Activated CD4-positive, alpha-beta T cell treated with anti-CD3 and anti-CD28 coated beads, Interleukin-2, amount 50 U/mL, for 48 hours (primary cell): ENCODE measurements at places on chromosomes 12 and 14.

DNA sequence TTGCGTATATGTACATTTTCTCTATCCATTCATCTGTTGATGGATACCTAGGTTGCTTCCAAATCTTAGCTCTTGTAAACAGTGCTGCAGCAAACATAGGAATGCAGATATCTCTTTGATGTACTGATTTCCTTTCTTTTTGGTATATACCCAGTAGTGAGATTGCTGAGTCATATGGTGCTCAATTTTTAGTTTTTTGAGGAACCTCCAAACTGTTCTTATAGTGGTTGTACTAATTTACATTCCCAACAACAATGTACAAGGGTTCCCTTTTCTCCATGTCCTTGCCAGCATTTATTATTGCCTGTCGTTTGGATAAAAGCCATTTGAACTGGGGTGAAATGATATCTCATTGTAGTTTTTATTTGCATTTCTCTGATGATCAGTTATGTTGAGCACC is 44.3 kb downstream of the PELI2 start:
- DNase-seq: no peak

GRCh38 chr14:99807413-99808153 is 14.4 kb downstream of the EML1 start:
- DNase-seq: no peak

DNA sequence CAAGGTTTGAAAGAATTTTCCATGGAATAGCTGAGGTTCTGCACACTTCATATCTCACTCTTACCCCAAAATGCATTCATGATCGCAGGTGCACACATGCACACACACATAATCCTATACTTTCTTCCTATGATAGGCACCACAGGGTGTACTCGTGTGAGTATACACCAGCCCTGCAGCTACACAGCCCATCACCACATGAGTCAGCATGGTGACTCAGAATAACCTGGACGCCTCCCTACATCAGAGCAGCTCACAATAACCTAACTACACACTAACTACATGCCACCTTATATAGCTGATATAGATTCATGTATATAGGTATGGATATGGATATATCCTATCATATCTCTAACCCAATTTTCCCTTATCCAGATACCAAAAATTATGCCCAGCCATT is 850.2 kb upstream of the TMEM132C start:
- DNase-seq: no peak

DNA sequence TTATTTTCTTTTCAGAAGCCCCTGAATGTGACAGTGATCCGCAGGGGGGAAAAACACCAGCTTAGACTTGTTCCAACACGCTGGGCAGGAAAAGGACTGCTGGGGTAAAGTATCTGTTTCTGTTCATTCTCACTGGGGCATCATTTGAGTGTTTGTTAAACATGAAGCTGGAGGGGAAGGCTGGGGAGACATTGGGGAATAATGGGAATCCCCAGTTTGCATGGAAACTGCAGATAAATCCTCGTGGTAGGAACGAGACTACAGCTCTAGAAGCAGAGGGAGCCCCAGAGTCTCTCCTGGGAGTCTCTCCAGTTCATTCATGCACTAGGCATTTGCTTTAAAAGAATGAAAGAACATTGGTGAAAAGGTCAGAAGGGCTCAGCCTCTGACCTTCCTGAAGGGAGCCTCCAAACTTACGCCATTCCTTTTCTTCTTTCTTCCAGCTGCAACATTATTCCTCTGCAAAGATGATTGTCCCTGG is 2.5 kb upstream of the CFAP251 start:
- DNase-seq: no peak

DNA sequence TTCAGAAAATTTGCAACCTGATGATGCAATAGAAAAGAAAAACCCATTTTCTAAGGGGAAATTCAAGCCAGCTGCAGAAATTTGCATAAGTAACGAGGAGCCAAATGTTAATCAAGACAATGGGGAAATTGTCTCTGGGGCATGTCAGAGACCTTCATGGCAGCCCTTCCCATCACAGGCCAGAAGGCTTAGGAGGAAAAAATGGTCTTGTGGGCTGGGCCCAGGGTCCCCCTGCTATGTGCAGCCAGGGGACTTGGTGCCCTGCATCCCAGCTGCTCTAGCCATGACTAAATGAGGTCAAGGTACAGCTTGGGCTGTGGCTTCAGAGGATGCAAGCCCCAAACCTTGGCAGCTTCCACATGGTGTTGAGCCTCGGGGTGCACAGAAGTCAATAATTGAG is 28.2 kb upstream of the AVPR1A start:
- DNase-seq: no peak

DNA sequence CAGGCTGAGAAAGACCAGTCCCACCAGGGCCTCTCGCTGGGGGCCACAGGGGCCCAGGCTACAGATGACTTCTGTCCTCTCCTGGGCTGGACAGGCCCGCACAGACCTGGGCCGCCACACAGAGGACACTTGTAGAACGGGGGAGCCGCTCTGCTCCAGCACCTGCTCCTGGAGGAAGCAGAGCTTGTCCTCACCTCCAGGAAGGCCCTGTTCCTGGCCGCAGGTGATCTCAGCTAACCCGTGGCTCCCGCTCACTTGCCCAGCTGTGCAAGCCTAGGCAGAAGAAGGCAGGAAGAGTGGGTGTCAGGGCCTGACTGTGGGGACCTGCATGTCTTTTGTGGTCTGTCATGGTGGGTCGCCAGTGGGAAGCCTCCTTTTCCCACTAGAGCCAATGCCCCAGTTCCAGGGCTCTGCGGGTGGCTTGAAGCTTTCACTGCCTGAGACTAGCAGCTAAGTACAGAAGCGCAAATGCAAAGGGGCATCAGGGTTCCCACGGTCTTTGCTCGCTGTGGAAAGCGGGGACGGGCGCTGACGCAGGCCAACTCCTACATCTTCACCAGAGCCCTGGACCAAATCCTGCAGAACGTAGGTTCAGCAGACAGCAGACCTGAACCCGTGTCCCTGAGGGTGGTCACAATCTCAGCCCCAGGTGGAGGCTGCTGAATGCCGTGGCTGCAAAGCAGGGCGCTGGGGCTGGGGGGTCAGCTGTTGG is 8.8 kb upstream of the CEP170B start:
- no peak for DNase-seq

- DNase-seq: no peak
These were observed 2.8 kb upstream of the SLC25A47 start for GRCh38 chr14:100320157-100320856.

- DNase-seq: no peak
These were observed 51.3 kb upstream of the GALNT9 start for GRCh38 chr12:132380641-132381040.

GRCh38 chr12:54561164-54561563 is 11.8 kb downstream of the PDE1B start:
- peak; percentile 41 for DNase-seq

DNA sequence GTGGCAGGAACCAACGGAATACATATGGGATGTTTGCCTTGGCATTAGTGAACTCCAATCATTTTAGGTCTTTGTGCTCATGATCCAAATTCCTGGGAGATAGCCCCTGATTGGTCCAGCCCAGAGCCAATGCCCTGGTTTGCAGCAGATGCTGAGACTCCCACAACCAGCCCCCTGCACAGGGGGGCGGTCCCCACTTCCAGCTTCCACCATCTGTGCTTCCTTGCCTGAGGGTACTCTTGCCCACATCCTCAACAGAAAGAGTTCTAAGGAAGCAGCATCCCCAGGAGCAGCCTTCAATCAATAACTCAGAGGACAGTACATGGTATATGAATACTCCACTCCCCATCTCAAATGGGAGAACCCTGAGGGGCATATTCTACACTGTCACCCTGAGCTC is 39.7 kb upstream of the FICD start:
- DNase-seq: no peak

DNA sequence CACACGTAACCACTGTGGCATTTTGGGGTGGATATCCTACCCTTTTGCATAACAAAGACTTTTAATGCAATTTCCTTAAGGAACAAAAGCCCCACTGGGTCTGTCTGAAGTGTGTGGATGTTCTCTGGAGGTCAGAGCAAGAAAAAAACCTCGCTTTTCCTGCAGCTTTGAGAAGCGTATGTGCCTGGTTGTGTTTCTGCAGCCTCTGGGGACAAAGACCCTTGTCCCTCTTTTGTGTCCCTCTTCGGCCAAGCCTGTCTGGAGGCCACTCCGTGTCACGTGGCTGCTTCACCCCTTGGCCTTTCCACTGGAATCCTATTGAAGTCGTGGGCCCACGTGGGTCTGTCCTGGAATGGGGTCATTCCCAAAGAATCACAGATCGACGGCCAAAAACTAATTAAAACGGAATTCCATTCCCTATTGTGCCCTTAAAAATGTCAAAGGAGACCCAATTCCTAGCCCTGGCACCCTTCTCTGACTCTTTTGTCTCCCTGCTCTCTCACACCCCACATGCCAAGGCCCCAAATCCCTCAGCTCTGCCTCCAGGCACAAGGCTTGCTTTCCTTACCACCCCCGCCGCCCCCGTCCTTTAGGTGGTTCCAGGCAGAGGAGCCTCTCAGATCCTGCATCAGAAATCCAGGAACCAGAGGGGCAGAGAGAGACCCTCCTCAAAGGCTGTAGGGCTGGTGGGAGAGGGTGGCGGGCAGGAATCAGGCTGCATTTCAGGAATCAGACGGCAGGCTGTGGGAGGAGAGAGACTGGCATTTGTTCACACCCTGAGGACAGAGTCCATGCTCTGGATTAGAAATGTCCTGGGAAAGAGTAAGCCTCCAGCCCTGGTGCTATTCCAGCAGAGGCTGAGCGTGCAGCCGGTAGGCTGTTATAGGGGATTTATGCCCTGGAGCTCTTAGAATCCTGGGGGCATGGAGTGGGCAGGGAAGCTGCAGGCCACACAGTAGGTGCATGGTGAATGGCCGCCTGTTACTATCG is 12.6 kb upstream of the CYP46A1 start:
- DNase-seq: no peak

GRCh38 chr14:50345846-50346422 is 33.8 kb downstream of the DMAC2L start:
- DNase-seq: no peak

DNA sequence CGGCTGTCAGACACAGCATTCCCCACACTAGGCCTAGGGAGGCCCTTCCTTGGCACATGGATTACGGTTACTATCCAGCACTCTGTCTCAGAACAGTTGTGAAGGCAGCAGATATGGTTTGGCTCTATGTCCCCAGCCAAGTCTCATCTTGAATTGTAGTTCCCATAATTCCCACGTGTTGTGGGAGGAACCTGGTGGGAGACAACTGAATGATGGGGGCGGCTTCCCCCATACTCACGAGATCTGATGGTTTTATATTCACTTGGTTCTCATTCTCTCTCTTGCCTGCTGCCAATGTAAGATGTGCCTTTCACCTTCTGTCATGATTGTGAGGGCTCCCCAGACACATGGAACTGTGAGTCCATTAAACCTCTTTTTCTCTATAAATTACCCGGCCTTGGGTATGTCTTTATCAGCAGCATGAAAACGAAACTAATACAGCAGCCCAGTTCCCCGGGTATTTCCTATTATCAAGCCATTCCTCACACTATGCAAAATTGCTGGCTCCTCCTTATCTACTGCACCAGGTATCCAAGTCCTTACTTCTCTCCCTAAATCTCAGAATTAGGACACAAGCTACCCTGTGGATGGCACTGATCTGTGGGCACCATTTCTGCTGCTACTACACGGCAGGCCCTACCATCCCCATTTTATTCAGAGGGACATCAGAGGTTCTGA is 33.3 kb downstream of the NT5DC3 start:
- DNase-seq: no peak

DNA sequence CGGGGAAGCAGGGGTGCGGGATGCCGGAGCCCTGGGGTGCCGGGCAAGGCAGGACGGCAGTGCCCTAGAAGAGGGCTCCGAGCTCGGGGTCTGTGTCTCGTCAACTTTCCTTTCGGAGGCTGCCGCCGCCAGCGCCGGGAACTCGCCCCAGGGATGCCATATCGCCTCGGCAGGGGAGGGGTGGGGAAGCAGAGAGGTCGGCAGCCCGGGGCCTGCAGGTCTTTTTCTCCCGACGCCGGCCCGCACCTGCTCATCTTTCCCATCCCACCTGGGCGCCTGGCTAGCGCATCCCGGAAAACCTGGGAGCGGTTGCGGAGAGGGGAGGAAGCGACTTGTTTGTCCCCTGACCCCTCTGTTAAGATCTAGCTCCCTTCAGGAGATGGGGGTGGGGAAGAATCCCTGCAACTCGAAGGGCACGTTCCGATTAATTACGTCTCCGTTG is 547 bp downstream of the CNTN1 start:
- no peak for DNase-seq

GRCh38 chr14:77832297-77832696 is 32.4 kb downstream of the ADCK1 start:
- DNase-seq: no peak

- DNase-seq: no peak
These were observed 739 bp upstream of the PPP2R5E start for GRCh38 chr14:63543826-63544406.

DNA sequence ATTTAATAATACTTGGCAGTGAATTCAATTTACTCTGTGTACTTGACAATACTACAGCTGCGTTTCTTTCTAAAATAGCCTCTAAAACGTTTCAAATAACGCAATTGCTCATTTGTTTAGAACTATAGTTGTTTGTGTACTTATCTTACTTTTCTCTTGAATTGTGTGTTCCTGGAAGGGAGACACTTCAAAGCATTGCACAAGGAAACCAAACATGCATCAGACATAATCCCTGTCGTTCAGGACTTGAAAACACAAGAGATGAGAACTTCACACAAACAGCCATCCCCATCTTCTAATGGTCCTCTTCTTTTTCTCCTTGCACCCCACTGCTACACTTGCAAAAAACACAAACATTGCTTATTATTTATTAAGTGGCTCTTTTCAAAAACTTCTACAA is 38.5 kb downstream of the PTGER2 start:
- no peak for DNase-seq

GRCh38 chr14:22929961-22930364 is 787 bp upstream of the PRMT5 start:
- no peak for DNase-seq

DNA sequence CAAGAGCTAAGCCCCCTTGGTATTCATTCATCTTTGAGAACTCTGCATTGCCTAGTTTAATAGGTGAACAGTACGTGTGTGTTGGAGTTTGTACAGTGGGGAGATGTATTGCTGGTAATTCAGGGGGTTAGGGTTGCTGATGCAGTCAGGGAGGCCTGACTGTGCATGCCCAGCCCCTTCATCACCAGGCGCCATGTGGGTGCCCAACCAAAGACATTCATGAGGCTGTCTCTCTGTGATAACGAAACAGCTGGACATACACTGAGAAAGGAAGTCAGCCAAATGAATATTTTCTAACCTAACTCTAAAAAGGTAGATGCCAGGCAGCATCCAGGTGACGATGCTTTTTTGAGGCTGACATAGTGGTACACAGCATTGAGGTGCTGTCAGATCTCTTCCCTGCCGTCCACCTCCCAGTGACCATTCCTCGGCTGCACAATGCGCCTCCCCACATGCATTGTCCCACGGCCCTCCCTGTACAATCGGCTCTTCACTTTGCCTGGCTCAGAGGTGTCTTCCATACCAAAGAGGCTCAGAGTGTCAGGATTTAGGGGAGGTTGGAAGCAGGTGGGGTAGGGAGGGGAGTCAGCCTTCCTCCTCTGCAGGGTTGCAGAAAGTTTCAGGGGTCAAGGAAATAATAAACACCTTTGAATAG is 19.0 kb downstream of the EML1 start:
- no peak for DNase-seq

GRCh38 chr12:59651229-59651920 is 55.5 kb downstream of the SLC16A7 start:
- no peak for DNase-seq

GRCh38 chr14:102445066-102445465 is 64.5 kb downstream of the ANKRD9 start:
- no peak for DNase-seq
